ENCODE measurements at places on chromosomes 6 and 20.
A peak's percentile ranks its signal among the peaks of the same experiment; 100 is the strongest.

GRCh38 chr6:14871221-14871620, 374.6 kb upstream of the JARID2 start:
- no peak for DNase-seq

GRCh38 chr6:56091159-56091869, 156.1 kb downstream of the COL21A1 start:
- peak; percentile 25 for DNase-seq

GRCh38 chr20:51565298-51566144, 23.0 kb upstream of the NFATC2 start:
- no peak for DNase-seq

DNA sequence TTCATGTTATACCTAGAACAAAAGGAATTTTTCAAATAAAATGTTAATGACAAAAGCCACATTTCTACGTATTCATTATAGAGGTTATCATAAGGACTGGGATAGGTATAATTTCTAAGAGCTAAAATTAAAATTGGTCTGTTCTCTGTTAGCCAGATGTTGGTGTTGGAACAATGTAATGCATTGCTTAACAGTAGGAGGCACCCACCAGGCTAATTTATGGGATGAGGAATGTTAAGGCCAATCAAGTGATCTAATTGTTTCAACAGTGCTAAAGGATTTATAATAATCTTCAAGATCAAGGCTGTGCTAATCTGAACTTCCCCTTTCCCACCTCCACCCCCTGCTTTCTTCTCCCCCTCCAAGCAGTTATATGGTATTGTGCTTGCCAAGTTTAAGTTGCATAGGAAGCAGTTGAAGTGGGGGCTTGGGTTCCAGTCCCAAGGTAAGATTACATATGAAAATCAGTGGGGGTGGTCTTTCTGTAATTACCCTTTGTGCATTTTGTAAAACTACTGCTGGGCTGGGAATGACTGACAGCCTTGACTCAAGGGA, 89.2 kb upstream of the BACH2 start:
- DNase-seq: no peak

DNA sequence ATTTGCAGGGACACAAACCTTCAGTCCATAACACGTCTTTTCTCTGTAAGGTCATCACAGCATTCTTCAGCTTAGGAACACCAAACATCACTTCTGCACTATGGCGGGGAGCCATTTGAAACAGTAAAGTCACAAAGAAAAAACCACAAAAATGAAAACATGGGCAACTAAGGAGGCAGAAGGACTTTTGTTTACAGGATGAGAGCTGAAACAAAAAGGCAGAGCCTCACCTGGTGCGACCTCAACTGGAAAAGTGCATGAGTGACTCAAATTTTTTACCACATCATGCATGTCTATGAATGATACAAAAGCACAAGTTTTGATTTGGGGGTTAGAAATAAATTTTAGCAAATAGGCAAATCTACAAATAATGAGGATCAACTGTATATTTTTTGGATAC, 68.2 kb upstream of the TNFAIP3 start:
- DNase-seq: no peak

DNA sequence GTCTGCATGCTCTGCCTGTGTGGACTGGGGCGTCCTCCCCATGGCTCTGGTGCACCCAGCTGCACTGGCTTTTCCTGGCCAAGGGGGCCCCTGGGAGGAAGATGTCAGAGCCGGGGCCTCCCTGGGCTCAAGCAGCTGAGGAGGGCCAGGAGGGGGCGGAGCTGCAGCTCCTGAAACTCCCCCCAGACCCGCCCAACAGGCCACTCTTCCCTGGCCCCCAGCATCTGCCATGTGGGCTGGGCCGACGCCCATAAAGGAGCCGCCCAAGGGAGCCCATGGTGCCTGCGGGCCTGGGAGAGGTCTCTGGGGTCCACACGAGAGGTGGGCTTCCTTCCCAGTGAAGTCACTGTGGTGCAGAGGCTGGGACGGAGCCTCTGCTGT, 4.0 kb downstream of the RBBP8NL start:
- no peak for DNase-seq

- no peak for DNase-seq
These were observed 235.4 kb downstream of the HDGFL1 start for GRCh38 chr6:22804620-22805261.

DNA sequence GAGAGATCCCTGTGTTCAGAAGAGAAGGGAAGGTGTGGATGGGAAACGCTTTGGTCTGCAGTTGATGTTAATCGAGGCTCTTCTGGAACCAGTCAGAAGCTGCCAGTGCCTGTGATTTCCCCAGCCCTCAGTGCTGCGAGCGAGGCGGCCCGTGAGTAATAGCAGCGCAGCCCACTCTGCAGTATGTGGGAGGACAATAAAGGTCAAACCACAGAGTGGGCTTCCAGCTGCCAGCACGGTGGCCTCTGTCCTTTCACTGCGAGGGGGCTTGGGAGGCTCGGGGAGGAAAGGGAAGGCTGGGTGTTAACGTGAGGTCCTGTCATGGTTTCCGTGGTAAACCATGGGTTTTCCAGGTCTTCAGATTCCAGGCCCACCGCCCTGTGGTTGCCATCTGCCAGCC, 32.3 kb upstream of the TAGAP start:
- no peak for DNase-seq

- DNase-seq: peak; percentile 36
These were observed 793 bp downstream of the GMPR start for GRCh38 chr6:16238963-16239797.
